ENCODE measurements at places on chromosomes 11 and 22. TPM values are rescaled to one million over a fixed set of nuclear protein-coding genes. Genes with fewer than 3 reads are reported as not detected.

DNA sequence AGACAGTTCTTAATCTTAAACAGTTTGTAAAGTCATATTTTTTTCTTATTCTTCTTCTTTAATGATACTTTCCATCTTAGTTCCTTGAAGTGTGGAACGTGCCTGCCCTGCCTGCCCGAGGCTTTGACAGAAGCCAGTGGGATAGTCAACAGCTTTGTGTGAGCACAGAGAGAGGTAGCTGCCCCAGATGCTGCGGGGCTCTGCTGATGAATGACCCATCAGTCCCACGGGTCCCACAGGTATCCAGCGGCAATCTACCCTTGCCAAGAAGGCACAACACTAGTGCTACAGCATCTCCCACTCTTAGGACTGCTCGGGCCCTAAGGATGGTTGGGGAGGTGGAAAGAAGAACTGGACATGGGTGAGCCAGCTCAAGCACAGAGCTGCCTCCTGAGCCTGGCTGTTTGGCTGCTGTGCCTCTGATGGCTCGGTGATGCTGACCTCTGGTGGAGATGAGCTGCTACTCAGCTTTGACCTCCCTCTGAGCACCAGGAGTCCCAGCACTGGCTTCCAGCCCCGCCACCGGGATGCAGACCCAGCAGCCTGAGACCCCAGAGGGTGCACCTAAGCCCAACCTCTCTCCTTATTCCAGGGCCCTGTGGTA, 11.8 kb upstream of the APLNR start:
- no peak overlapping the region for H3K27ac ChIP-seq
- DNase-seq = no peak
- H3K36me3 ChIP-seq = no peaks in the 10 kb centered on the region
- no peak overlapping the region for H3K4me3 ChIP-seq
- H3K4me1 ChIP-seq = peaks cover 5% of the 10 kb centered on the region
- H3K27me3 ChIP-seq = no peaks in the 10 kb centered on the region

DNA sequence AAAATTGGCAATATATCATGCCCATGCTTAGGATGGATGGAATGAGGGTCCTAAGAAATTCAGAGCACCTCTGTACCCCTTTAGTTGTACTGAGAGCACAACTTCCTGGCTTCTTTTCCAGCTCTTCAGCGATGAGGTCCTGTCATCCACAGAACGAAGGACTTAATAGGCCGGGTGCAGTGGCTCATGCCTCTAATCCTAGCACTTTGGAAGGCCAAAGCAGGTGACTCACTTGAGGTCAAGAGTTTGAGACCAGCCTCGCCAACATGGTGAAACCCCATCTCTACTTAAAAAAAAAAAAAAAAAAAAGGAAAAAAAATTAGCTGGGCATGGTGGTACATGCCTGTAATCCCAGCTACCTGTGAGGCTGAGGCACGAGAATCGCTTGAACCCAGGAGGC, 125.3 kb upstream of the BMAL1 start:
- no peaks in the 10 kb centered on the region for H3K4me1 ChIP-seq
- DNase-seq = no peak
- H3K27me3 ChIP-seq = no peaks in the 10 kb centered on the region

Gene OR2AG2
- not detected for total RNA-seq

DNA sequence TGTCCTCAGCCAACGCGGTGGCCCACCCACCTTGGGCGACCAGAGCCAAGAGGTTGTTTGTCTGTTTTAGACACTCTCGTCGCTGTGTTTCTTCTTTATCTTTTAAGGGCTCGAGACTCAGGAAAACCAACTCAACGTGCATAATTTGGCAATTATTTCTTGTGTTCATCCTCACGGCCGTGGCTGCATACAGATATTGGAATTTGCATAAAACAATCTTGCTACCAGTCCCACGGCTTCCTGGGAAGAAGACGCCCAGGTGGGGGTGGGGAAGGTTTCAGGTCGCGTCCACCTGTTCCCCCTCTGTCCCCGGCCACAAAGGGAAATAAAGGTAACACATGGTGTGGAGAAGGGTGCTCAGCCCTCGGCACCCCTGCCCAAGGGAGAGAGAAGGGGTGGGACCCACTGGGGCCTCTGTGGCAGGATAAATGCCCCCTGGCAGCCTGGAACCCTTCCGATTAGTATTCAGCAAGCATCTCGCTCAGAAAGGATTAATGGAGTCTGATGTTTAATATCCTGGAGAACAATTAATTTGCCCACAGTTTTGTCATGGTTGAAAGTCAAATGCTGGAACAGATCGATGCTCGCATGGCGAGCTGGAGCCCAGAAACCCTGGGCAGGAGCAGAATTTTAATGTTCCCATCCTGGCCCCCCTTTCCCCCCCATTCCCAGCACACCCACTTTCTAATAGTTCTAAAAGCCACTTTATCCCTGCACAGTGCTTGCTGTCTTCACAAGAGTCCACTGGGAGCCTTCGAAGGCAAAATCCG, 359.7 kb downstream of the MN1 start:
- DNase-seq = no peak
- H3K36me3 ChIP-seq = no peaks in the 10 kb centered on the region
- H3K4me3 ChIP-seq = no peak overlapping the region
- no peak overlapping the region for H3K27ac ChIP-seq

Gene CELSR1
- 1.2 TPM for total RNA-seq

Data from T-cell (primary cell).